ENCODE measurements at places on chromosomes 6 and 20. TPM values are rescaled to one million over a fixed set of nuclear protein-coding genes. Genes with fewer than 3 reads are reported as not detected.

EDN3 gene
- total RNA-seq: not detected

OR2B6 gene
- not detected for total RNA-seq

LY6G6D gene
- not detected for total RNA-seq

PRL gene
- not detected for total RNA-seq
